ENCODE measurements at places on chromosomes 5 and 9. TPM values are rescaled to one million over a fixed set of nuclear protein-coding genes. Genes with fewer than 3 reads are reported as not detected.

The S1PR3 gene
- polyA plus RNA-seq = 24.6 TPM

The GPRIN1 gene
- 0.49 TPM for polyA plus RNA-seq

The CATSPER3 gene
- polyA plus RNA-seq = 0.87 TPM

The IFNA21 gene
- not detected for polyA plus RNA-seq

The GNA14 gene
- polyA plus RNA-seq = 3.6 TPM

The PCDHGA1 gene
- polyA plus RNA-seq = 0.58 TPM

The ANKRD55 gene
- 0.46 TPM for polyA plus RNA-seq

The FBP2 gene
- 91.5 TPM for polyA plus RNA-seq
